ENCODE measurements at places on chromosomes 13 and 19.

GRCh38 chr13:40784540-40784939 is 4.9 kb upstream of the SLC25A15 start:
- no peak for DNase-seq

- no peak for DNase-seq
Measured at GRCh38 chr13:81012031-81012430, 671.1 kb upstream of the SPRY2 start.

DNA sequence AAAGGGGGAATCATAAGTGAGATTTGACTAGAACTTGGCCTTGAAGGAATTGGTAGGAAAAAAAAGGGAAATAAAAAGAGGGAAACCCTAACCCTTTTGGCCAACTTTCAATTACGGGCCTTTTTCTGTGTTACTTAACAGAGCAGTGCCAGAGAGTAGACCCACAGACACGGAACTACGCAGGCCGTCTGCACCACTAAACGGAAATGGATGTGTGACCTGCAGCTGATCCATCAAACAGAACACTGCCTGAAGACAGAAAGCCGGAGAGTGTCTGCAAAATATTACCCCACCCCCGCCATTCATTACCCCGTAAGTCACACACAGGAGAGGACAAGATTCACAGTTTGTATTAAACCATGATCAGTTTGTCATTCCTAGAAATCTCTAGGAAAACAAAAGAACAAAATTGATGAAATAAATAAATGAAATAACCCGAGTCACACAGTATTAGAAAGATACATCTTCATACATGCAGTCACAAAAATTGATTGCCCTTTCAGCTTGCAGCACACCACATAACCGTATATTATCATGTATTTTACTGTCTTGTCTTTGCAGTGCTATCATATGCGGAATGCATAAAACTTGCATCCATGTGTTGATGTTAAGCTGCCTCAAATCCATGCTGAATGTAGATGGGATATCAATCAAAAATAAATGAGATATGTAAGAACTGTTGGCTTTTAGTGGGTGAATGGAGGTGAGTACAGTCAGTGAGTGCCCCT is 424.7 kb downstream of the IRS2 start:
- DNase-seq, result peak; percentile 31

GRCh38 chr19:34666958-34667265 is 10.0 kb downstream of the SCGB2B2 start:
- no peak for DNase-seq

DNA sequence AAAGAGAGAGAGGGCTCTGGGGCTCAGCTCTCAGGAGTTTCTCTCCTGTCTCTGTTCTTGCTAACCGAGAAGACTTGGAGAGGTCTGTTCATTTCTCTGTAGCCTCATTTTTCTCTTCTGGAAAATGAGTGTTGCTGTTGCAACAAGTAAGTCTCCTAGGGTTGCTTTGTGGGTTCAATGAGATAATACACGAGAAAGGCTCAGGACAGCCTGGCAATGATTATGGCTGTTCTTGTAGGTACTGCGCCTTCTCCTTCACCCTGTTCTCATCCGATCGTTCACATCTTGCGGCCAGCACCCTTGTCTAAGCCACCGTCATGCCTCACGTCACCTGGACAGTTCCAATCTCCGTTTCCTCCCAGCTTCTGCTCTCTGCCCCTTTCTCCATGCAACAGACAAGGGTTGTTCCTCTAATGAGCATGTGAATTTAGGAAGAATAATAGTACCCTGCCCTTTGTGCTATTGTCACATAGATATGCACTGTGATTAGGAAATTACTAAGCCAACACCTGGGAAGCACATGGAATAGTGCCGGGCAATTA is 4.2 kb downstream of the C5AR1 start:
- DNase-seq, result no peak

DNA sequence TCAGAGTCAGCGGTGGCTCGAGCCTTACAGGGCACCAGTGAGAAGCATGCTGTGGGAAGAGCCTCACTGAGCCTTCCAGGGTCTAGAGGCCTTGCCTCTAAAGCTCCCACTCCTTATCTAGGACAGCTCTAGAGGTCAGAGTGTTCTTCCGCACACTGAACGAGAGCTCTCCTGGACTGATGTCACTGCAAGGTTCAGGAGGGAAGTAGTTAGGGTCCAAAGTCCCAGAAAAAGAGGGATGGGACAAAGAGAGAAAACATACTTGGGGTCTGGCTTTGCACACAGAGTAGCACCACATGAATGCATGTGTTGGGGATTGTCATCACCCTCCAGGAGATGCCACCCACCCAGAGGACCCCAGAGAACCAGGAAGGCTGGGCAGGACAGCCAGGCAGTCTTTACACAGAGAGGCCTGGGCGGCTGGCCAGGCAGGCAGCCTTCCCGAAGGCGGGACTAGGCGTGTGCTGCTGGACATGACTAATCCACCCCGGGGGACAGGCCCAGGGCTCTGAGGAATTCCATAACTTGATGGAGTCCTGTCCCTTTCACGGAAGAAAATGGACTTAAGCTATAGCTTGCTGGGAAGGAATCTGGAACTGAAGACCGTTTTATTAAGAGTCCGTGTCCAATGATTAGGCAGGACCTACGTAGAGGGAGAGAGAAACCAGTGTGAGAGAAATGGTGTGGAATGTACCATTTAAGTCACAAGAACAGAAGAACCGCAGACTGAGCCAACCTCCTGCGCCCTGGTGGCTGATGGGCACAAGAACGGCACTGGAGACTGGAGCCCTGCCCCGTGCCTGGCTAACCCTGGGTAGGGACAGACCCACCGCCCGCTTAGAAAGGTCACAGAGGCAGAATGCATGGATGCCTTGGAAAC is 16.6 kb upstream of the EPHX3 start:
- peak; percentile 91 for DNase-seq

- DNase-seq, result no peak
Measured at GRCh38 chr13:45700971-45701900, 884 bp upstream of the CBY2 start.

- DNase-seq, result no peak
Measured at GRCh38 chr19:1222394-1222793, 15.4 kb downstream of the CBARP start.

DNA sequence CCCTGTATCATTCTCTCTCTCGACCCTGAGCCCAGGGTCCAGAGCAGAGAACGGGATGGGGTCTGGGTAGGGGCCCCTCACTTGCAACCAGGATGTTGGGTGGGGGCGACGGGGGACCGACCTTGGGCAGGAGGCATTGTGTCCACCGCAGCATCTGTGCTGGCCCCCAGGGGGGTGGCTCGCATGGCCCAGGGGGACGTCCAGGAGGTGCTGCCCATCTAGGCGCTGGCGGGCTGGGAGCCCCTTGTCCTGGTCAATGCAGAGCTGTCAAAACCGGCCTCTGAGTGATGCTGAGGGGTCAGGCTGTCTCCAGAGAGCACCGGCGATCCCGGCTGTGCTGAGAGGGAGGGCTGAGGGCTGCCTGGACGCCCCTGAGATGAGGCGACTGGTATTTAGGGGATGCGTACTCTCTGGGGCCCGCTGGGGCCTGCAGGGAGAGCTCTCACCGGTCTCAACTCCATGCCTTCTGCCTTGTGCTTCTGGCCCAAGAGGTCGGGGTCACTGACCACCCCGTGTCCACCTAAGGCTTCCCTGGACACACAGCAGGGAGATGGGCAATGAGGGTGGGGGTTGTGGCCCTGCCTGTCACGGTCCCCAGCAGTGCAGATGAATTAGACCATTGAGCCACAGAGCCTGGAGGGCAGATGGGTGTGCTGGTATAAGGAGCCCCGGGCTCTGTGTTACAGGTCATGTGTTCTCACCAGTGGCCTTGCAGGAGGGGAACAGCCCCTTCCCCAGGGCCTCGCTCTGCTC is 8.6 kb downstream of the RPS9 start:
- peak; percentile 7 for DNase-seq

DNA sequence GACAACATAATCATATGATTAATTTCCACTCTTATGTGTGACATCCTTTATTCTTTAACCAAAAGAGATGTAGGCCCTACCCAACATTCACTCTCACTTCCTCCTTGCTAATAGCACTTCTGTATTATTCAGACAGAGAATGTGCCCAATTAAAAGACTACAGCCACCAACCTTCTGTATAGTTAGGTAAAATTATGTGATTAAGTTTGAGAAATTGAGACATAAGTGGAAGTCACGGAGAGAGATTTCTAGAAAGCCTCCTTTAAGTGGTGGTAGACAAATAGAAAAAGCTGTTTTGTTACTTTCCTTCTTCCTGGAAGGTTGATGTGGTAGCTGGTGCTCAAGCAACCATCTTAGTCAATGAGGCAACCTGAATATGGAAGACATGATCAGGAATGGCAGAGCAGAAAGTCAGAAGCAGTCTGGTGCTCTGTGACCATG is 14.8 kb downstream of the EPSTI1 start:
- no peak for DNase-seq

Measured in fibroblast of upper back skin (primary cell).